Astrocyte of the hippocampus (primary cell): ENCODE measurements at places on chromosomes 3 and 15.

GRCh38 chr3:58356054-58356453 is 23.4 kb downstream of the PXK start:
- no peak for DNase-seq

- DNase-seq = no peak
Observed at GRCh38 chr3:131328721-131329120, 52.9 kb upstream of the NUDT16 start.

DNA sequence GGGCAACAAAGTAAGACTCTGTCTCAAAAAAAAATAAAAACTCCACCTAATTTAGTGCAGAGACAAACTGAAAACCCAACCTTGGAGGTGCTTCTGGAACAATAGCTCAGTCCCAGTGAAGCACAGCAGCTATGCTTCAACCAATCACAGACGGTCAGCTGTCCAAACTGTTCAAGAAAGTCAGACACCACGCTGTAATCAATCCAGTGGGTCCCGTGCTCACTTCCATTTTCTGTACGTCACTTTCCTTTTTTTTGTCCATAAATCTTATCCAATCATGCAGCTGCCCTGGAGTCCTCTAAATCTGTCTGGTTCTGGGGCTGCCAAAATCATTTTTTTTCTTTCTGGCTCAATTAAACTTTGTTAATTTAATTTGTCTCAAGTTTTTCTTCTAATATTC is 93.6 kb upstream of the FAM174B start:
- DNase-seq = no peak

GRCh38 chr3:99348451-99348850 is 289.9 kb upstream of the COL8A1 start:
- no peak for DNase-seq

- no peak for DNase-seq
Observed at GRCh38 chr3:61914276-61914675, 352.9 kb downstream of the PTPRG start.

DNA sequence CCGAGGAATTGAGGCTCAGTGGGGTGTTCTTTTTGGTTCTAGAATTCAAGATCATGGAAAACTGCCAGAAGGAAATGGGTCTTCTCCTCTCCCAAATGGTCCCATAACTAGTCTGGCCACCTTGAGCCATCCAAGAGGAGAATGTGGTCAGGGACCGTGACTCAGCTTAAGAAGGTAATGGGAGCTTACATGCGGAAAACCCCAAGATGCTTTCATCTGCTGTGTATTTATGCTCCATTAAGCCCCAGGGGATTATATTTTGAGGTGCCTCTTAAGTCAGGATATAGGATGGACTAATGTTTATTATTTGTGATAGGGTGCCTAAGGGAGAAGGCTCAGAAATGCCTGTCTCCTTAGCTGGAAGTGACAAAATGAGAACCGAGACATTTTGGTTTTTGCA is 39.2 kb upstream of the DLG1 start:
- peak; percentile 76 for DNase-seq

DNA sequence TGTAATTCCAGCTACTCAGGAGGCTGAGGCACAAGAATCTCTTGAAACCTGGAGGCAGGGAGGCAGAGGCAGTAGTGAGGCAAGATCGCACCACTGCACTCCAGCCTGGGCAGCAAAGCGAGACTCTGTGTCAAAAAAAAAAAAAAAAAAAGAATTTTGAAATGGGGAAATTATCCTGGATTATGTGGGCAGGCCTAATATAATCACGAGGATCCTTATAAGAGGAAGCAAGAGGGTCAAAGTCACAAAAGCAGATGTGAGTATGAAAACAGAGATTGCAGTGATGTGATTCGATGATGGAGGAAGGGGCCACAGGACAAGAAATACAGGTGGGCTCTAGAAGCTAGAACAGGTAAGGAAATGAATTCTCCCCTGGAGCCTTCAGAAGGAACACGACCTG is 159.6 kb downstream of the LEKR1 start:
- no peak for DNase-seq

GRCh38 chr15:82681371-82681770 is 28.3 kb downstream of the AP3B2 start:
- no peak for DNase-seq

- DNase-seq = no peak
Observed at GRCh38 chr3:71532639-71533395, 50.7 kb downstream of the FOXP1 start.
